ENCODE measurements at places on chromosomes 11 and 22.

GRCh38 chr22:41696703-41697102 lies 2.6 kb upstream of the MEI1 start:
- DNase-seq = no peak

DNA sequence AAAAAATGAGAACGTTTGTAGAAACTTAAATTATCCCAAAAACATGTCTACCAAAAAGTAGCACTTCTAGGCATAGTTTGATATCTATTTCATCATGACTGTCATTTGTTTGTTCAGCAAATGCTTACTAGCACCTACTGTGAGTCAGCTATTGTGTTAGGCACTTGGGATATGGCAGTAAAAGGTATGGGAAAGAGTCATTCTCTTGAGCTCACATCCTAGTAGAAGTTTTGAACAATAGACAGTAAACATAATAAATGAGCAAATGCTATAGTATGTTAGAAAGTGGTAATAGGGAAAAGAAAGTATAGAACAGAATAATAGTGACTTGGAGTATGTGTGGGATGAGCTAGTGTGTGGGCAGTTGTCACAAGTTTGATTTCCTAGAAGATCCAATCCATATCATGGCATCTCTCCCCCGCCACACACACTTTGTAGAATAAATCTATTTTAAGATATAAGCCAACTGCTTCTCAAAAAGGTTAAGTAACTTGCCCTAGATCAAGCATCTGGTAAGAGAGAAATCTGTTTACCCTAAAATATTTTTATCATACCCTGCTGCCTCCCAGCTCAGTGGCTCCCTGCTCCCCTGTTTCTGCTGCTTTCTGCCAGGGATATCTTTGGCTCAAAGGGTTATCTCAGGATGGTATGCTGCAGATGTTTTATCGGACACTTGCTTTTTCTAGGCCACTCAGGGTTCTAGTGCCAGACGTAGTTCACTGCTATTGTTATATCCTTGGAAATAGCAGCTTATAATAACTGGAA lies 129.7 kb downstream of the NCAM1 start:
- no peak for DNase-seq

GRCh38 chr11:46902694-46903093 lies 15.7 kb downstream of the LRP4 start:
- no peak for DNase-seq

- no peak for DNase-seq
These were observed 36.6 kb downstream of the MPPED2 start for GRCh38 chr11:30549565-30549964.

GRCh38 chr11:74460481-74461154 lies 6.7 kb downstream of the KCNE3 start:
- no peak for DNase-seq
